ENCODE measurements at places on chromosomes 12 and 14.

DNA sequence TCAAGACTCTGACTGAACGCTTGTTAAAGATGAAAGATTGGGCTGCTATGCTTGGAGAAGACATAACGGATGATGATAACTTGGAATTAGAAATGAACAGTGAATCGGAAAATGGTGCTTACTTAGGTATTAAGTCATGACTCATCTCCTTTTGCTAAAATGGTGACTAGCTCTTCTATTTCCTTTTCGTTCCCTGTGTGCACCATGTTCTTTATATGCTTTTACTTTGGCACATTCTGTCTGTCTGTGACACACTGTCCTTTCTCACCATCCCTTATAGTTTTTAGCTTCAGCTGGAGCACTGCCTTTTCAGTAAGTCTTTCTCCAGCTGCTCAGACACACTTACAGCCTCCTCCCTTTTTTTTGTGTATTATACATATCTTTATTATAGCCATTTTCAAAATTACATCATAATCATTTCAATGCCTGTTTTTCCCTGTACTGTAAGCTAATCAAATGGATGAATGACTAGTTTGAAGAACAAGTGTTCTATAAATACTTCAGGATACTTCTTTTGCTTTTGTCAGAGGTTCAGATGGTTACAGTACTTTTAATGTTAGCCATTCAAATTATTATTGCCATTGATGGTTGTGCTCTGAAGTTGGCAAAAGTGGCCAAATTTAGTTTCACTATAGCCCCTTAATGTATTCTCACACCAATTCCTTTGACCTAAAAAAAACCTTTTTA is 68.6 kb downstream of the MIA2 start:
- no peak for DNase-seq
- no peaks in the 10 kb centered on the region for H3K27me3 ChIP-seq
- no peak overlapping the region for H3K4me3 ChIP-seq
- H3K4me1 ChIP-seq, result no peaks in the 10 kb centered on the region
- H3K36me3 ChIP-seq, result peaks cover 22% of the 10 kb centered on the region
- H3K27ac ChIP-seq, result no peak overlapping the region

DNA sequence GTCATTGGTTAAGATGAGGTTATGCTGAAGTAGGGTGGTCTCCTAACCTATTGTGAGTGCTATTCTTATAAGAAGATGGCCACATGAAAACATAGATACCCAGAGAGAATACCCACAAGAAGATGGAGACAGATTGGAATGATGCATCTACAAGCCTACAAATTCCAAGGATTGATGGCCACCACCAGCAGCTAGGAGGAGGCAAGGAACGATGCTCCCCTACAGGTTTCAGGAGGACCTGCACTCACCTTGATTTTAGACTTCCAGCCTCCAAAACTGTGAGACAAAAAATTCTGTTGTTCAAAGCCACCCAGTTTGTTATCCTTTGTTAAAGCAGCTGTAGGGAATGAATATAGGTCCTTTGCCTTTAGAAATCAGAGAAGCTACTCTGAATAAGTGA is 227.4 kb downstream of the NEDD1 start:
- H3K36me3 ChIP-seq, result no peaks in the 10 kb centered on the region
- H3K4me3 ChIP-seq, result no peak overlapping the region
- H3K27ac ChIP-seq, result no peak overlapping the region
- no peak for DNase-seq
- H3K27me3 ChIP-seq, result peaks cover 6% of the 10 kb centered on the region
- no peaks in the 10 kb centered on the region for H3K4me1 ChIP-seq

GRCh38 chr12:29769162-29769858 is 14.4 kb downstream of the TMTC1 start:
- no peaks in the 10 kb centered on the region for H3K4me1 ChIP-seq
- no peak for DNase-seq
- H3K36me3 ChIP-seq, result no peaks in the 10 kb centered on the region

DNA sequence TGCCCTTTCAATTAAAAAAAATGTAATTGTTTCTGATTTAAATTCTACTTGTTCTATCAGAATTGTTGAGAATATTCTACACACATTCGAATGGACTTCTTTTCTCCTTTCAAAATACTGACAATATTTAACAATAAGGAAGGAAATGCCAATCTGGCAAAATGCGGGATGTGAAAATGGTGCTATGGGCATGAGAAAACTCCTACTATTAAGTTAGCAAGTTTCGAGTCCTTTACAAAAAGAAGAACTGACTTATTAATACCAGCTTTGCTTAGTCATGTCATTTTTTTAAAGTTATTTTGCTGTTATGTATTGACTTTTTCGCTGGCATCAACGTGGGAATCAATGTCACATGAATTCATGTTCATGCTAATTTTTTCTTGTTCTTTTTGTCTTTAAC is 31.7 kb upstream of the ARL1 start:
- no peak overlapping the region for H3K4me3 ChIP-seq
- no peaks in the 10 kb centered on the region for H3K36me3 ChIP-seq
- no peak for DNase-seq
- H3K27ac ChIP-seq, result no peak overlapping the region

DNA sequence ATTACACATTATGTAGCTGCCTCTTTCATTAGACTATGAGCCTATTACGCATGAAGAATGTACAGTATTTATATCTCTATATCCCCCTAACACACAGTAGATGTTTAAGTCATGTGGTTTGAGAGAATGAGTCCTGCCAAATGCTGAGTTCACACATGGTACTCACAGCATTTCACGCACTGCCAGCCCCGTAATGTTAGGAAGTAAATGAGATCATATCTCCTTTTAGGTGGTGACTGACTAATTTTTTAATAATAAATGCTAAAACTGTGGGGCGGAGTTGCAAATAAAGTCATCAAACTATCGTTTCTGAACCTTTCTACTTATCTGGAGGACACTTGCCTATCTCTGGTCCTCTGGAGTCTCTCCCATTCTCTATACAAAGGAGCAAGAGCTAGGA is 343.8 kb downstream of the ADAMTS20 start:
- H3K27me3 ChIP-seq, result no peaks in the 10 kb centered on the region
- no peak overlapping the region for H3K27ac ChIP-seq
- no peak for DNase-seq
- no peaks in the 10 kb centered on the region for H3K4me1 ChIP-seq
- no peaks in the 10 kb centered on the region for H3K36me3 ChIP-seq

GRCh38 chr12:9095322-9095721 is 20.4 kb downstream of the A2M start:
- no peaks in the 10 kb centered on the region for H3K36me3 ChIP-seq
- H3K4me3 ChIP-seq, result no peak overlapping the region
- H3K4me1 ChIP-seq, result no peaks in the 10 kb centered on the region
- H3K27me3 ChIP-seq, result no peaks in the 10 kb centered on the region

GRCh38 chr12:62934239-62934798 is 631 bp downstream of the PPM1H start:
- peaks cover 4% of the 10 kb centered on the region for H3K4me1 ChIP-seq
- peaks cover 13% of the 10 kb centered on the region for H3K27me3 ChIP-seq
- H3K36me3 ChIP-seq, result no peaks in the 10 kb centered on the region
- no peak for DNase-seq
- peak overlapping the region; percentile 54 for H3K4me3 ChIP-seq
- H3K27ac ChIP-seq, result no peak overlapping the region

- no peaks in the 10 kb centered on the region for H3K27me3 ChIP-seq
- H3K4me3 ChIP-seq, result no peak overlapping the region
- H3K4me1 ChIP-seq, result no peaks in the 10 kb centered on the region
Observed at GRCh38 chr12:31514912-31515311, 76.0 kb downstream of the DENND5B start.

GRCh38 chr14:67343601-67344230 is 15.9 kb downstream of the ATP6V1D start:
- DNase-seq, result no peak
- no peak overlapping the region for H3K4me3 ChIP-seq
- no peak overlapping the region for H3K27ac ChIP-seq

DNA sequence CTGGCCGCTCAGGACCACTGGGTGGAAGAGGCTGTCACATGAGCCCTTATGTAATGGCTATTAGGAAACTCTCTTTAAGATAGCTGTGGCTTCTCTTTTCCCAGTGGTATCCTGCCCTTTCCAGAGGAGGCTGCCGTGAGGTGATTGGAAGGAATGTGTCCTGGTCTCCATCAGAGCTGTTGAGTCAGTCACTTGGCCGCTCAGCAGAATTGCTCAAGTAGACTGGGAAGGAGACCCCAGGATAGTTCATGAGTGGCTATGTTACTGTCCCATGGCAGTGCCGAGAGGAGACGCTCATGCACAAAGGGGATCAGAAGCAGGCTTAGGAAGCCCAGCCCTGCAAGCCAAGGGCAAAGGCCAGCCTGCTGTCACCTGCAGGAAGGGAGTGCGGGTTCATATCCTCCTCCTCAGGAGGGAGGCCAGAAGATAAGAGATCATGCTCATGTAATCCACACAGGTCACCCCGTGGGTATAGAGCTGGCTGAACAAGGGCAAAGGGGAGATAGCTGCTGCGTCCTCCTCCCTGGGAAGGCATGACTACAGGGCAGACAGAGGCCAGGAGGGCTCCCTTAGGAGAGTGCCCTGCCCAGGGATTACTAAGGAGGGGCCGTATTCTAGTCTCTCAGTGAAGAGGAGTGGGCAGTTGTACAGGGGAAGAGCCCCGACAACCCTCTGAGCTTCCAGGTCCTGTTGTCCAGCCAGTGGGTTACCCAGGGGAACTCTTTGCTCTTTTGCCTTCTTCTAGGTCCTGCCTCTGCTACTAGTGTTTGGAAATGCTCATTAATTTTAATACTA is 137.0 kb upstream of the MAX start:
- peaks cover 7% of the 10 kb centered on the region for H3K4me1 ChIP-seq
- no peak overlapping the region for H3K27ac ChIP-seq
- no peaks in the 10 kb centered on the region for H3K27me3 ChIP-seq

- H3K27me3 ChIP-seq, result no peaks in the 10 kb centered on the region
- DNase-seq, result no peak
- H3K4me1 ChIP-seq, result no peaks in the 10 kb centered on the region
- H3K4me3 ChIP-seq, result no peak overlapping the region
Observed at GRCh38 chr12:72209086-72209485, 63.1 kb upstream of the TRHDE start.

DNA sequence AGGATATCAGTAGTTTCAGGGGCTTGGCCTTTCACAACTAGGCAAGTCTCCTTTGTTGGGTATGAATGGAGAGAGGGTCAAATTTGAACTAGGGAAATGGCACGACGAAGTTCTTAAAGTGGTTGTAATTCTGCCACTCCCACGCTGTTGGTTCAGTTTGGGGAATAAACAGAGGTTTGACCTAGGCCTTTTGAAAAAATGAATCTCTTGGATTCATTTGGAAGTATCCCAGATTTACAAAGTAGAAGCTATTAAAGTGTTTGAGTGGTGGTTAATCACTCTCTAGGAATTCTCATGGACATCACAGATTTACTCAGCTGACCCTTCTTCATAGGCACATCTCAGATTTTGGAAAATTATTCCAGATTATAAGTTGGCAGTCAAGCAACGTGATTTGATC is 14.8 kb downstream of the BATF start:
- no peaks in the 10 kb centered on the region for H3K27me3 ChIP-seq
- no peak overlapping the region for H3K4me3 ChIP-seq
- peaks cover 4% of the 10 kb centered on the region for H3K36me3 ChIP-seq

- H3K27ac ChIP-seq, result no peak overlapping the region
- H3K36me3 ChIP-seq, result no peaks in the 10 kb centered on the region
- no peak for DNase-seq
- H3K4me3 ChIP-seq, result no peak overlapping the region
- no peaks in the 10 kb centered on the region for H3K27me3 ChIP-seq
Observed at GRCh38 chr12:84075991-84076390, 836.6 kb downstream of the SLC6A15 start.

DNA sequence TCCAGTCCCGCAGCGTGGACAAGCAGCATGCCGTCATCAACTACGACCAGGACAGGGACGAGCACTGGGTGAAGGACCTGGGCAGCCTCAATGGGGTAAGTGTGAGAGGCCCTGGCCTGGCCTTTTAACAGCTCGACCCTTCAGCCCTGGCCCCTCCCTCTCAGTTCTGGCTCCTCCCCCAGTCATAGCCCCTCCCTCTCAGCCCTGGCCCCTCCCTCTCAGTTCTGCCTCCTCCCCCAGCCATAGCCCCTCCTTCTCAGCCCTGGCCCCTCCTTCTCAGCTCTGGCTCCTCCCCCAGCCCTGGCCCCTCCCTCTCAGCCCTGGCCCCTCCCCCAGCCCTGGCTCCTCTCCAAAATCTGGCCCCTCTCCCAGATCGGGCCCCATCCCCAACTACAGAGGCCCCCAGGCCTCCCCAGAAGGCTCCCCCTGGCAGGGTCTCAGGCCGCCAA is 11.2 kb downstream of the CEP170B start:
- peak; percentile 22 for DNase-seq
- H3K27ac ChIP-seq, result no peak overlapping the region
- H3K36me3 ChIP-seq, result no peaks in the 10 kb centered on the region

- peak within 1 kb of the TSS; percentile 63 for H3K4me3 ChIP-seq
- H3K36me3 ChIP-seq, result no peaks in the 10 kb centered on the region
- DNase-seq, result no peak
- peaks cover 9% of the 10 kb centered on the region for H3K4me1 ChIP-seq
Observed at GRCh38 chr12:64390275-64390851, at the start of gene C12orf56. Gene C12orf56 (minus strand): TSS chr12:64390758. CDS start chr12:64390565, 193 bp downstream.

DNA sequence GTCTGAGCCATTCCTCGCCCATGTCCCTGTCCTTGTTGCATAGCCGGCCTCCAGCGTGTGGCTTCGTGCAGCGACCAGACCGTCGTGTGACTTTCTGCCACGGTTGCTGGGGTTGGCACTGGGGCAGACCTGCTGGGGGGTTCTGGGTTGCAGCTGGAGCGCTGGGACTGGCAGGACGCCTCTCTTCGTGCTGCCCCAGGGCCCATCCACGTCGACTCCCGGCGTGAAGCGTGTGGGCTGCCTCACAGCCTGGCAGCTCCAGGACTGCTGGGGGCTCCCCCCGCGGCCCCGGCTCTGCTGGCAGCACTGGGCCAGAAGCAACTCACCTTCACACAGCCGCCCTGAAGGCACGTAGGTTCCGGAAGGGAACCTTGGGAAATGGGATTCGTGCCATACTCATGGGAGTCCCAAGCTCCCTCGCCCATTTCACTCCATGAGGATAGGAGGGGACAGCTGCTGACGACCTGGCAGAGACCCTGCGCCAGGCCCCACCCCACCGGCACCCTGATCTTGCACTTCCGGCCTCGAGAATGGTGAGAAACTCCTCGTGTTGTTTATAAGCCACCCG is 51.9 kb downstream of the GALNT9 start:
- no peaks in the 10 kb centered on the region for H3K4me1 ChIP-seq
- H3K36me3 ChIP-seq, result no peaks in the 10 kb centered on the region
- no peak overlapping the region for H3K27ac ChIP-seq
- no peak overlapping the region for H3K4me3 ChIP-seq
- no peak for DNase-seq
- H3K27me3 ChIP-seq, result no peaks in the 10 kb centered on the region

GRCh38 chr12:84183576-84183975 is 729.0 kb downstream of the SLC6A15 start:
- DNase-seq, result no peak
- H3K4me3 ChIP-seq, result no peak overlapping the region
- H3K4me1 ChIP-seq, result no peaks in the 10 kb centered on the region
- H3K27ac ChIP-seq, result no peak overlapping the region
